ENCODE measurements at places on chromosomes 16 and 17.

DNA sequence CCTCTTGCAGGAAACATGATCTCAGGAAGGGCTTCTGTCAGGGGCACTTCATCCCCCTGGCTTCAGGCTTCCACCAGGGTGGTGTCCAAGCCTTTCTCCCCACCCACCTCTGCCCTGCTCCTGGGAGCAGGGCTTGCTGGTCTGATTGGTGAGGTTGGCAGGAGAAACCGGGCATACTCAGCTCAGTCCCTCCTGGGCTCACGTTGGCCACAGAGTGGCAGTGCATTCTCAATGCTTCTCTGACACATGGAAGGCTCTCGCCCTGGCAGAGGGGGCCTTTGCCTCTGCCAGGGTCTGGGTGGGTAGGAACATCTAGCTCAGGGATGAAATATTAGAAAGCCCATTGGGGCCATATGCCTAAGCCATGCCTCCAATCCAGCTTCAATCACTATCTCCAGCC, 142.8 kb downstream of the AXIN2 start:
- DNase-seq = no peak

GRCh38 chr16:88991813-88992350, 14.9 kb upstream of the CBFA2T3 start:
- DNase-seq = no peak

- DNase-seq = no peak
Measured at GRCh38 chr16:17835118-17835876, 364.5 kb upstream of the XYLT1 start.

- DNase-seq = no peak
Measured at GRCh38 chr16:1930338-1930720, 12.1 kb upstream of the HS3ST6 start.

GRCh38 chr17:69706127-69706526, 291.6 kb downstream of the MAP2K6 start:
- no peak for DNase-seq

DNA sequence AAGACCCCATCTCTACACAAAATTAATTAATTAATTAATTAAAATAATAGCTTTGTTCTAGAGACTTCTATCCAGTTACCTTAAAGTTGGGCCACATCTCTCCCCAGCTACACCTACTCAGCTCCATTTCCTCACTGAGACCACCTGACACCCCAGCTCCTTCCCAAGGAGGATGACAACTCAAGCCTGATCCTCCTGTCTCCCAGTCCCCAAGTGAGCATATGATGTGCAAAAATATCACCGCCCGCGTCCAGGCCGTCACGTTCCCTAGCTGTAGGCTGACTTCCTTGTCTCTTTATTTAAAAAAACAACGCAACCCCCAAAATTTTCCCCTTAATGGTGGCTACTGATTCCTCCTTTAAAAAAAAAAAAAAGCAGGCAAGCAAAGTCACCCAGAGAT, 120.2 kb upstream of the RCVRN start:
- no peak for DNase-seq

DNA sequence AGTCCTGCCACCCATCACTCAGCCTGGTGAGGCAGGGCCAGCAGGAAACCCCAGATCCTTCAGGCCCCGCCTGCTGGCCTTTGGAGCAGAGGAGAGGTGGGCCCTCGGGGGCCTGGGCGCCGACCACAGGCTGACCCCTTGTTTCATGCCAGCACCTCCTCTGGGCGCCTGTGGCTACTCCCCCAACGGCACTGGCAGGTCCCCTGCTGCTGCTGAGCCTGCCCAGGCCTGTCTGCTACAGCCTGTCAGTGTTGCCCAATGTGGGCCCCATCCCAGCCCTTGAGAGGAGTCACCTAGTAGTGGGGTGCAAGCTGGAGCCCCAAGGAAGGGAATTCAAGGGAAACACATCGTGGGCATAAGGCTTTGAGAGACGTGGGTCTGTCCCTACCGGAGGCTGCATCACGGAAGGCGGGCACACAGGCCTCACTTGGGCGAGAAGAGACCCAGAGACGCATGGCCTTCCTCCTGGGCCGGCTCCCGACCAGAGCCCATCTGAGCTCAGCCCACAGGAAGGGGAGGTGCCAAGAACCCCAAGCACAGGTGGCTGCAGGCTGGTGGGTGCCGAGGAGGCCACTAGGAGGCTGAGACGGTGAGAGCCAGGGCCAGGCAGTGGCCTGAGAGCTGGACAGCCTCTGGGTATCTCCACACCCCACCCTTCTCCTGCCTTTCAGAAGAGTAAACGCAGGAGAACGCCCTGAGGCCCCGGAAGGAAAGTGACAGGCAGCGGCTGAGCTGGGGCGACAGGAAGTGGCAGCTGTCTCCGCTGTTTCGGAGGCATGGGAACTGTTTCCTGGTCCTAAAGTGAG, 8.0 kb upstream of the FASN start:
- peak; percentile 39 for DNase-seq

- no peak for DNase-seq
Measured at GRCh38 chr17:48681609-48682008, 40.7 kb downstream of the PRAC1 start.

DNA sequence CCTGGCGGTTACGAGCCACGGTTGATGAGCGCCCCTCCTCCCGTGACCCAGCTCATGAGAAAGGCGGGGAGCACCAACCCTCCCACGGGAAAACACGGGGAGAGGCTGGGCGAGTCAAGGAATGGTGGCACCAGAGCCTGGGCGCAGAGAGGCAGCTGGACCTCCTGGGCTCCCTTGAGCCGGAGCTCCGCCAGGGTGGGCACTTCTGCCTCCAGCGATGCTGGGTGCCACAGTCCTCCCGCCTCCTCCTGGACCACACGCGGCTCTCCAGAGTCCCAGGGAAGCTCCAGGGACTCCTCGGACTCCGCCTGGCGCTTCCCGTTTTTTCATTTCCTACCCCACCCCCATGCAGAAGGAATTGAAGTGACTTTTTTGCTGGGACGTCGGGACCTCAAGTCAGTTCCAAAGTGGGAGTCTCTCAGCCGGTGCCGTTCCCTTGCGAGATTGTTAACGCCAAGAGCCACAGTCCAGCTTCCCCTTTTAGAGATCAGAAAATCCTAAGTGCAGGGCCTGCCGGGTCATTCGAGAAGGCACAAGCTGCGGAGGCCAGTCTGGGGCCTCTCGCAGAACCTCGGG, 6.6 kb upstream of the CBX8 start:
- DNase-seq = no peak

DNA sequence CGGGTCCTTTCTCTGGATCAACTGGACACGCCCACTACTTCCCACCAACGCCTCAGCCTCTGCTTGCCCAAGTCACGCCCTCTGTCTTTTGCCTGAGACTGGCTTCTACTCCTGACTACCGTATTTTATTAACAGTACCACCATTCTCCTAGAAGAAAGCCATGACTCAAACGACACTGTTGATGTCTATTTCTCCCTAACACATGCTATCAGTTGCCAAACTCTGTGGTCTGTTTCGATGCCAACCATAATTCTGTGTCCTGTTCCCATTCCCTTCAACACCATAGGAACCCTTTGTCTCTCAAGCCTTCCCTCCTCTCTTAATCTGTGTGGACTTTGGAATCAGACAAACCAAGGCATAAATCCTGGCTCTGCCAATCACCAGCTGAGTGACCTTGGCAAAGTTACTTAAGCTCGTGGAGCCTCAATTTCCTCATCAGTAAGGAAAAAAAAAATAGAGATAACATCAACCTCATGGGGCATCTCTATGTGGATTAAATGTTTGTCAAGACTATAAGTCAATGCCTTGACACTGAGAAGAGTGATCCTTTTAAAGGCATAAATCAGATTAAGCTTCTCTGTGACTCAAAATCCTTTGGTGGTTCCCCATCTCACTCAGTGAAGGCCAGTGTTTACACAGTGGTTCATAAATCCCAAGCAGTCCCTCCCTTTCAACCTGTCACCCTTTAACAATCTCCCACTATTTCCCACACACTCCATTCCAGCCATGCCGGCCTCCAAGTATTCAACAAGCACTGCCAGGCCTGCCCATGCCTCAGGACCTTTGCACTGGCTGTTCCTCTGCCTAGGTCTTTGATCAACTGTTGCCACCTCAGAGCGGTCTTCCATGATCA, 45.6 kb downstream of the ERN1 start:
- no peak for DNase-seq

GRCh38 chr17:65638221-65638975, 77.0 kb upstream of the AXIN2 start:
- no peak for DNase-seq

Data from activated T-helper 9 cell treated with anti-CD3 and anti-CD28 coated beads, Interleukin-2, amount 50 U/mL, for 16 hours (primary cell).